ENCODE measurements at places on chromosomes 5 and 9. TPM values are rescaled to one million over a fixed set of nuclear protein-coding genes. Genes with fewer than 3 reads are reported as not detected.

TSSK1B gene
- total RNA-seq: 0.09 TPM

GAPT gene
- 0.20 TPM for total RNA-seq

EPB41L4B gene
- 23.3 TPM for total RNA-seq

SLC4A9 gene
- 0.25 TPM for total RNA-seq

IFNA6 gene
- total RNA-seq: not detected

NMRK1 gene
- total RNA-seq: 15.8 TPM

MELK gene
- 1.1 TPM for total RNA-seq

DBN1 gene
- total RNA-seq: 30.6 TPM

PLAC8L1 gene
- total RNA-seq: not detected

ITGA1 gene
- total RNA-seq: 22.2 TPM

MPDZ gene
- total RNA-seq: 67.9 TPM

C9orf152 gene
- total RNA-seq: not detected

ADAMTSL2 gene
- total RNA-seq: 39.1 TPM

LCNL1 gene
- total RNA-seq: 12.2 TPM

SUB1 gene
- total RNA-seq: 209 TPM

GRPEL2 gene
- 11.3 TPM for total RNA-seq

SLC25A2 gene
- total RNA-seq: not detected

PPIP5K2 gene
- total RNA-seq: 37.0 TPM

RNF208 gene
- total RNA-seq: 21.9 TPM

FAM78A gene
- 37.9 TPM for total RNA-seq

FCN2 gene
- not detected for total RNA-seq

SPACA9 gene
- 9.4 TPM for total RNA-seq

TPD52L3 gene
- total RNA-seq: not detected

CRHBP gene
- total RNA-seq: 4.8 TPM

SLC23A1 gene
- not detected for total RNA-seq

SLC6A19 gene
- total RNA-seq: not detected

CMBL gene
- 46.8 TPM for total RNA-seq

GMCL2 gene
- not detected for total RNA-seq

DIPK1B gene
- 40.8 TPM for total RNA-seq

EDIL3 gene
- 5.5 TPM for total RNA-seq

HSD17B4 gene
- total RNA-seq: 208 TPM

ZNF346 gene
- 13.8 TPM for total RNA-seq

GADD45G gene
- total RNA-seq: 133 TPM

GABRA1 gene
- total RNA-seq: not detected

SLC6A18 gene
- not detected for total RNA-seq

PGM5 gene
- 342 TPM for total RNA-seq

SEMA4D gene
- total RNA-seq: 28.3 TPM

LRRC70 gene
- 2.5 TPM for total RNA-seq

FGF10 gene
- 3.7 TPM for total RNA-seq

LHX3 gene
- total RNA-seq: not detected

FRMD3 gene
- total RNA-seq: 75.1 TPM

CNTFR gene
- 66.4 TPM for total RNA-seq

ADCY2 gene
- total RNA-seq: 1.1 TPM

ANKRD55 gene
- not detected for total RNA-seq

SPATA31A3 gene
- total RNA-seq: not detected

NSD1 gene
- 52.2 TPM for total RNA-seq

SV2C gene
- total RNA-seq: 0.09 TPM

SLC36A3 gene
- not detected for total RNA-seq
